ENCODE measurements at places on chromosomes 16 and 17.

GRCh38 chr17:65109990-65110680 lies 27.0 kb upstream of the RGS9 start:
- DNase-seq: peak; percentile 30

DNA sequence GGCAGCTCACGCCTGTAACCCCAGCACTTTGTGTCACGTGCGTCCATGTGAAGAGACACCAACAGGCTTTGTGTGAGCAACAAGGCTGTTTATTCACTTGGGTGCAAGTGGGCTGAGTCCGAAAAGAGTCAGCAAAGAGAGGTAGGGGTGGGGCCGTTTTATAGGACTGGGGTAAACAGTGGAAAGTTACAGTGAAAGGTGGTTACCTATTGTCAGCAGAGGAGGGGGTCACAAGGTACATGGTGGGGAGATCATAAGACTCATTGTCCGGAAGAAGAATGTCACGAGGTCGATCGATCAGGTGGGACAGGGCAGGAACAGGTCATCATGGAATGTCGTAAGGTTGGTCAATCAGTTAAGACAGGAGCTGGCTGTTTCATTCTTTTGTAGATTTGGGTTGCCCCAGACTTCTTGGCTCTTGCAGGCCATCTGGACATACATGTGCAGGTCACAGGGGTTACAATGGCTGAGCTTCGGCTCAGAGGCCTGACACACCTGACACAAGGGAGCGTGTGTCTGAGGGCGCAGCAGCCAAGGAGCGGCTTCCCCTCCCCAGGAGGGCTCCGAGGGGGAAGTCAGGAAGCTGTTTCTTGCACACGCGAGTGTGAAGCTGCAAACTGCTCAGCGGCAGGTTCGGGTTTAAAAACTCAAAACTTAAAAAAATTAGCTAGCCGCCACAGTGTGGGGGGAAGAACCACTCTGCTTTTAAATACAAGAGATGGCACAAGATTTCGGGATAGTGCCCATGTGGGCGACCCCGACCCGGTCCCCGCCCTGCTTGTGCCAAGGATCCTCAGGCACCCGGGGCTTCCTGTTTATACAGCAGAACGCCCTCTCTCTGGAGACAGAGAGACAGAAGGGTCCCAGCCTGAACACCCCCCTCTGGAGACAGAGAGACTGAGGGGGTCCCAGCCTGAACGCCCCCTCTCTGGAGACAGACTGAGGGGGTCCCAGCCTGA lies 12.4 kb upstream of the TEX19 start:
- DNase-seq: no peak

- DNase-seq: no peak
These were observed 569 bp downstream of the PRSS21 start for GRCh38 chr16:2817340-2818271.

- DNase-seq: no peak
These were observed 23.1 kb upstream of the CDC42EP4 start for GRCh38 chr17:73334771-73335513.

GRCh38 chr16:67241008-67241900 lies 6.0 kb downstream of the FHOD1 start:
- DNase-seq: peak; percentile 75

GRCh38 chr17:1551741-1552140 lies 10.9 kb downstream of the PITPNA start:
- no peak for DNase-seq

DNA sequence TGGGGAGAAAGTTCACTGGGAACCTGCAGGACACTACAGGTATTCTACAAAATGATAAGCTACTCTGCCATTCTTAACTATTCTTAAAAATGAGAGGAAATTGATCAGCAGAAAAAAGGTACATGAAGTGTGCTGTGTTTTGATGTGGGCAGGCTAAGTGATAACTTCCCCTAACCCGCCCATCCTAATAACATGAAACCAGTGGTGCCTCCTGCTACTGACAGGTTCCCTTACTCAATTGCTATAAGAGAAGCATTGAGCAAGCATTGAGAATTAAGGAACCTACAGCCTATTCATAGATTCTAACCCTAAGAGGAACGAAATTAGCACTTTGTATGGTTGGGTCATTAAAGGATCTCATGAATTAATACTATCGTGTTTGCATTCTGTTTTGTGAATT lies 18.9 kb downstream of the XYLT1 start:
- DNase-seq: no peak

DNA sequence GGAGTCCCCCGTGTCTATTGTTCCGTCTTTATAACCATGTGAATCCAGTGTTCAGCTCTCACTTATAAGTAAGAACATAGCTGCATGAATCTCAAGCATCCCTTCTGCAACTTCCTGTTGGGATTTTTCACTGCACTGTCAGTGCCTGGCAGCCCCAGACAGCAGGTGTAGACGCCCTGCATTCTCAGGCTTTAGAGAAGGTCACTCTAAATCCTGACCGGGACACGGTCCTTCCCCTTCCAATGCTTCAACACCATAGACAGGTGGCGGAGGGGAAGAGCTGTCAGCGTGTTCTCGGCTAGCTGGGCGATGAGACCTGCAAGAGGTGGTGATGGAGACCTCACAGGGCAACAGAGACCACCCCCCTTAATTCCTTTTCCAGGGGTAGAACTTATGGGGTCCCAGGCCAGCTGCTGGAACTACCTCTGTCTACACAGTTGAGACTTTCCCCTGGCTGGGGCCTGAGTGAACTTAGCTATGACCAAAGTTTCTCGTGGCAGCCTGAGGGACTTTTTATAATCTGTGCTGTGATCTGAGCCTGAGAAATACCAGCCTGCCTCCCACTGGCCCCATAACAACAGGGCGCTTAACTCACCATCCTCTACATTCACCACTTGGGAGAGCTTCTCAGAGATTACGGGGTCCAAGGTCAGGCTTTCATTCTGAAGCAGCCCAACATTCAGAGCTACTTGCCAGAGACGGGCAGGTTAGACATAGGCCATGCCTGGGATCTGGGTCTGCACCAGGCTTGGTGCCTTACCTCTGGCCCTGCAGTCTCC lies 143.2 kb upstream of the TNRC6C start:
- no peak for DNase-seq

- DNase-seq: no peak
These were observed 14.8 kb upstream of the GAA start for GRCh38 chr17:80086616-80087015.

GRCh38 chr17:15245054-15245453 lies 20.1 kb downstream of the PMP22 start:
- no peak for DNase-seq

DNA sequence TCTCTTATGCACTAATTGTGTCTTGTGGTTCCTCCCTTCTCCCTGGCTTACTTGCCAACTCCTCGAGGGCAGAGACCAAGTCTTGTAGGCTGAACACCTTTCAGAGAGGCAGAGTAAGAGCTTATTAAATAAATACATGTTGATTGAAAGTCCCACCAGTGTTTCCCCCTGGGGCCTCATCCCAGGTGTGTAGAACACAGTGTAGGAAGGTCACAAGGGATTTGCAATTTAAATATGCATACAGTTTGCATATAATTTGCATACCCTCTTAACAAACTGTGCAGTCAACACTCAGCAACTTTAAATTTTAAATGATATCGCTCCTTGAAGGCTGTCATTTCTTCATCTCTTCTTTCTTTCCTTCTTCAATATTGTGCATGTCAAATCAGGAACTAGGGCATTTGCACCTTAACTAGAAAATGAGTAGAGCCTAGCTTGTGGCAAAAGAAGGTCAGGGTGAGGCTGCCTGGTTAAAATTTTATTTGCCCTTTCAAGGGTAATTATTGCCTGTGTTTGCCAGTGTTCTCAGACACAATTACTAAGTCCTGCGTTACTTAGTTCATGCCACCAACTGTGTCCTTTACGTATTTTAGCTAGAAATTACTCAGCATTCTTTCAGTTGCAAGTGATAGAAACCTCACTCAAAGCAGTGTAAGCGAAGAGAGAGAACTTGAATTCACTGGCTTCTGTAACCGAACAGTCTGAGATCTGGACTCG lies 465.7 kb downstream of the HAPSTR1 start:
- DNase-seq: no peak
